ENCODE measurements at places on chromosomes 4 and X.

DNA sequence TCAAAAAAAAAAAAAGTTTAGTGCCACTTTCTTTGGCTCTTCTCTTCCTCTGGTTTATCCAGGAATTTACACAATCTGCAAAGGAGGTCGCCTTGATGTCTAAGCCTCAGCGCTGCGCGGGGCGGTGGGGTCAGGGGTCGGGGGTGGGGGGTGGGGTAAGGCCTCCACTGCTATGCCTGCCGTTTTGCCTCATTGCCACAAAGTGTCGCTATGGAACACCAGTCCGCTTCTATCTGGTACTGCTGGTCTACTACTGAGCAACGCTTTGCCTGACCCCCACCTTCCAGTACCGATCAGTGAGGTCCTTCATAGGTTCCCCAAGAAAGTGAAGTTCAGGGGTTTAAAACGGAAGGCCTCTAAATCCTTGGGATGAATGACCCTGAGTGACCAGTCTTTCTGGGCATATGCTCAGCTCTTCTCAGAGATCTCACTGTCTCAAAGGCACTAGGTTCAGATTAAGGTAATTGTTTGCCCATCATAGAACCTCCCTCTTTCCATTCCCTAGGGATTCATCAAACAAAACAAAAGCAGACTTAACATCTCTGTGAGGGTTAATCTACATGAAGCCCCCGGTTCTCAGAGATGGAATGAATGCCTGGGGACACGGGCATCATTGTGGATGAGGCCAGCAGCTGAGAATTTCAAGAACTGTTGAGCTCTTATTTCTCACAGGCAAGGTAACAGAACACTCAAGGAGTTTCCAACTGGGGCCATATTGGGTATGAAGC is 16.9 kb upstream of the TSR2 start:
- DNase-seq, result no peak

DNA sequence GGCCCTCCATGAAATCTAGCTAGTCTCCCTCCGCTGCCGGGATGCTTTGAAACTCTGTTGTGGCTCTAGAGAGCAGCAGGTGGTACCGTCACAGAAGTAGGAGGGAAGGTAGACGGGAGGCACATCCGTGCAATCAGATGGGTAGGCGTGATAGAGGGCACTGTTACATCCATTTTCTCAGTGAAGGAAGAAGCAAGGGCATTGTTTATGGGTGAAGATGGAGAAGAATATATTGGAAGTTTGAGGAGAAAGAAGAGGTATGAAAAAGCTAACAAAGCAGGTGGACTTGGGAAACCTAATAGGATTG is 1.3 kb downstream of the ANAPC4 start:
- no peak for DNase-seq

DNA sequence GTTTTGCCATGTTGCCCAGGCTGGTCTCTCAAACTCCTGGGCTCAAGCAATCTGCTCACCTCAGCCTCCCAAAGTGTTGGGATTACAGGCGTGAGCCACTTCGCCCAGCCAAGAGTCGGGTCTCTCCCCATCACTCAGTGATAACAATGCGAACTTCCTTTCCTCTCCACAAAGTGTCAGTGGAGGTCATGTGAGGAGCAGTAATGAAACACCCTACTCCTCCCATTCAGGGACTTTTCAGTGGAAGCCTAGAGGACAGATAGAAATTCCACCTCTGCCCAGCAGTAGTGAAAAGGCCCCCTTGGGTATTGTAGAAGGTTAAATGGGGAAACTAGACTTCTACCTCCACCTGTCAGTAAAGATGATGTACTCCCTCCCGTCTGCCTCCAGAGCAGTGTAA is 141.9 kb upstream of the STK26 start:
- no peak for DNase-seq

DNA sequence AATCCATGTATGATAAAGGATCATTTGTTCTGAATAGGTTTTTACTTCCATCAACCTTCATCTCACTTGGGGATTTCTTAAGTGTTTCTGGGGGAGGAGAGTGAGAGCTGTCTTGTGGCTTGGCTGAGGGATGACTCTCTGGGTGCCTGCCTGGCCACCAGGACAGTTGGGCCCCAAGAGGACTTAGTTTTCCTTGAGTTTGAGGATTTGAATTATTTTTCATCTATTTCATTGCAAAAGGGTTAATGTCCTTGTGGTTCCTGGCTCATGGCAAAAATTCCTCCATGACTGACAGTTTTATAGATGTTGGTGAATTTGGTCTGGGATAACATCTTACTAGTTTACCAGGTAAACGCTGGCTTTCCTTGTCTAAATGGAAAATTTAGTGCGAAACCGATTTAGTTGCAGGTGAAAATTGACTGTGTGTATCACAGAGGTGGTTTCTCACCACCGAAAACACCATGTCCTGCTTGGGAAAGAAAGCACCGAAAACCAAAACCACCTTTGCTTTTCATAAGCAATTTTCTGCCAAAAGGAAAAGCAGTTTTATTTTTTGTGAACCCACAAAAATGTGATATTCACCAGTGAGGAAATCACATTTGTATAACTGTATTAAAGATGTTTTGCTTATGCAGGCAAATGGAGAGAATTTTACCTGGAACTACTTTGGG is 331.3 kb upstream of the SFRP2 start:
- DNase-seq, result no peak

- no peak for DNase-seq
Observed at GRCh38 chrX:100363896-100364295, 46.2 kb downstream of the PCDH19 start.

GRCh38 chrX:102652031-102652688 is 877 bp downstream of the GPRASP1 start:
- DNase-seq, result peak; percentile 5

DNA sequence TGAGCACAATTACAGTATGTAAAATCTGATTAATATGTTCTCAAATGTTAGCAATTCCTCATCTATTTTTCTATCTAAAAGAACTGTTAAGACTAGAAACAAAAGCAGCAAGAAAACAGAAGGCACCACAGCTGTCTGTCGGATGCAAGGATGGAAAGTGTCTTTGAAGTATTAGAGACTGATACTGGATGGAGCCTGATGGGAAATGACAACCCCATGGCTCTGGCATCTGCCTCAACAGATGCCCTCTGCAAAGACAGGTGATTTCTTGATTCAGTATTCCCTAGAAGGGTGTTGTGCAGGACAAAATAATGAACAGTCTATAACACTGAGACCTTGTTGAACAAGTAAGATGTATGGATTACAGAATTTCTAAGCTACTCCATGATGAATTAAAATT is 19.7 kb downstream of the LRCH2 start:
- no peak for DNase-seq

- DNase-seq, result peak; percentile 67
Observed at GRCh38 chr4:37802068-37802666, 24.3 kb upstream of the PGM2 start.
